ENCODE measurements at places on chromosomes 3 and 15.

- DNase-seq = no peak
These were observed 167.9 kb downstream of the FMN1 start for GRCh38 chr15:33026614-33027013.

GRCh38 chr15:53031469-53031868 is 241.3 kb upstream of the ONECUT1 start:
- no peak for DNase-seq

DNA sequence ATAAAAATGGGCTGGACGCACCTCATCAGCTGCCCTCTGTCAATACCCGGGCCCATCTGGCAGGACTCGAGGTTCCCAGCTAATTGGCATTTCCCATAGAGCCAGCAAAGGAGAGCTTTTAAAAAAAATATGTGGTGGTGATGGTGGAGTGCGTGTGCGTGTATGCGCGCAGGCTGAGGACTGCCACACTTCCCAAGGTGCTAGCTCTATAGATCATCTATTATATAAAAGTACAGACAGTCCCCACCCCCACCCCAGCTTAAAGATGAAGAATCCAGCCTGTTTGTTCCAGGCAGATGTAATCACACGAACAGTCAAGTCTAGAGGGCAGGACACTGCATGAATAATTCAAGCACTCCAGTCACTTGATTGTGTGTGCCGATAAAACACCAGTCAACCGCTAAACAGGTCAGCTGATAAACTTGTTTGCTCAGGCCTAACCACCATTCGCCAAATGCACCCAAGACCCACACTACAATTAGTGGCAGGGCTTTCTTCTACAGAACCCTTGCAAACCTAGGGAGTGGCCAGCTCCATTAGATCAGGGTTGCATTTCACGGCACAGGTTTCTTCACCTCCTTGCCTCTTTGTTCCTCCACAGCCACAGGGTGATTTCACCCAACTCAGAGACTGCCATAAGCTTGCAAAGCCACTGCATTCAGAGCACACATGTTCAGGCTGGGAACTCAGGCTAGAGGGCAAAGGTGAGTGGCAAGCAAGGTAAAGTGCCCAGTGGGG is 5.8 kb downstream of the TLE3 start:
- DNase-seq = no peak

- peak; percentile 44 for DNase-seq
These were observed 119.9 kb downstream of the DGKG start for GRCh38 chr3:186241910-186242821.

GRCh38 chr15:70067681-70068080 is 30.0 kb downstream of the TLE3 start:
- no peak for DNase-seq

DNA sequence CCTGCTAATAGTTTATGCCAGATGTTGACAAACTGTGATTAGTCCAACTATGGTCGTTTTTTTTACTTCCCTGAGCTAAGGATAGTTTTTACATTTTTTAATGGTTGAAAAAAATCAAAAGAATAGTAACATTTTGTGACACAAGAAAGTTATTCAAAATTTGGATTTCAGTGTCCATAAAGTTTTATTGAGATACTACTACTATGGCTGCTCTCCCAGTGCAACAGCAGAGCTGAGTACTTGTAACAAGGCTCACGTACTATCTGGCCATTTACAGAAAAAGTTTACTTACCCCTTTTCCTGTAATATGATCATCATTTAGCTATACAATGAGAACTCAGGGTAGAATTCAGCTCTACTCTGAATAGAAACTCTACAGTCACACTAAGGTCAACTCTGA is 11.5 kb upstream of the TMEM62 start:
- no peak for DNase-seq

DNA sequence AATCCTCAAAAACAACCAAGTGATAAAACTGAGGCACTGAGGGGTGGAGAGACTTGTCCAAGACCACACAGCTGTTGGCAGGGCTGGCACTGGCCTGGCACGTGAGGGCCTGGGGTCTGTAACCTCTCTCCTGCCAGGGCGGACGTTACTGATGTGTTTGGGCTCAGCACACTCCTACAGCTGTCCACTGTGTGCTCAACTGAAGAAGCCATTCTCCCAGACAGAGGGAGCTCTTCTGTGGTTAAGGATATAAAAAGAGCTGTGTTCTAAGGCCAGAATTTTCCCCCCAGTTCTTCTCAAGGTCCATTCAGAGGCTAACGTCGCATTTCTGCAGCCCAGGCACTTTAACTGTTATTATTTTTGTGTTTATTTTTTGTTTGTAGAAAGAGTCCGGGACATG is 429.0 kb upstream of the ATP11B start:
- no peak for DNase-seq

- DNase-seq = no peak
These were observed 95.0 kb upstream of the GALNT15 start for GRCh38 chr3:16079519-16079918.

DNA sequence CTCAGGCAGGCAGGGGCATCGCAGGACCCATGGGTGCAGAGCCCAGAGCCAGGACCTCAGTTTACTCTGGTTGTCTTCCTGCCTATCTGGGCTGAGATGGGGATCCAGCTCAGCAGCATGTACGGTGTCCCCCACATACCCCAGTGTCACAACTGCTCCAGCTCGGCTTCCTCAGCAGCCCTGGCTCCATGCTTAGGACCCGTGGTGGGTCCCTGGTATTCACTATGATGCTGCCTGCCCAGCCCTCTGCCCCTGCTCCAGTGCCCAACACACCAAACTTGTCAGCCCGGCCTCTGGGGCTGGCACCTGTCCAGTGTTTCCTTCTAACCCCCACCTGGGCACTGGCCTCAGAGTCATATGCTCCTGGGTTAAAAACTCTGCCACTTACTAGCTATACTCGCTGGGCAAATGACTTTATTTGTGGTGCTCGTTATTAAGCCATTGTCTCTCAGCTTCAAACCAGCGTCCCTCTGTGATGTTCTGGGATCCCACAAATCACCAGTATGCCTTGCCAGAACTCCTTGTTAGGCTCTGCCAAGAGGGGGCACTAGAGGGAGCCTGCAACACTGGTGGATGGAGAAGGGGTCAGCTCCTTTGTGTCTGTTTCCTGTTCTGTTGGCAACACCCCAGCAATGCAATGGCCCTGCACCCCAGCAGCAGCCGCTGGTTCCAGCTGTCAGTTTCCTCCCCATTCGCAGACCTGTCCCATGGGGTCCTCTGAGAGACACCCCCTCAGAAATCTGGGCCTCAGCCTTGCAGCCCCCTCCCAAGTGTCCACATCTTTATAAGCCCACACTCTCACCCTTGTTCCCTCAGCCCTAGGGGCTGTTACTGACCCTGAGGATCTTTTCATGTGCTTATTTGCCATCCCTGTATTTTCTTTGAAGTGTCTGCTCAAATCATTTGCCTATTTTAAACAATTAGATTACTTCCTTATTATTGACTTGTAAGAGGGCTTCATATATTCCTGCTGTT is 24.1 kb upstream of the MRPS22 start:
- peak; percentile 35 for DNase-seq

DNA sequence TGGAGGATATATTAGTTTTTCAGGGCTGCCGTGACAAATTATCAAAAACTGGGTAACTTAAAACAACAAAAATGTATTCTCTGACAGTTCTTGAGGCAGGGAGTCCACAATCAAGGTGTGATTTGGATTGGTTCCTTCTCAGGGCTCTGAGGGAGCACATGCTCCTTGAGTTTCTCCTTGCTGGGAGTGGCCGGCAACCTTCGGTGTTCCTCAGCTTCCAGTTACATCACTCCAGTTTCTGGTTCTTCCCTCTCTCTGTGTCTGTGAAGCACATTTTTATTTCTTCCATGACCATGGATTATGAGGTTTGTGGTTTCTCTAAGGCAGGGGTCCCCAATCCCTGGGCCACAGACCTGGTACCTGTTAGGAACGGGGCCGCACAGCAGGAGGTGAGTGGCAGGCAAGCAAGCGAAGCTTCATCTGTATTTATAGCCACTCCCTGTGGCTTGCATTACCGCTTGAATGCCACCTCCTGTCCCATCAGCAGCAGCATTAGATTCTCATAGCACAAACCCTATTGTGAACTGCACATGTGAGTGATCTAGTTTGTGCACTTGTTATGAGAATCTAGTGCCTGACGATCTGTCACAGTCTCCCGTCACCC is 24.3 kb downstream of the LRRC28 start:
- DNase-seq = no peak

GRCh38 chr3:63753567-63753966 is 65.5 kb upstream of the C3orf49 start:
- DNase-seq = peak; percentile 19

DNA sequence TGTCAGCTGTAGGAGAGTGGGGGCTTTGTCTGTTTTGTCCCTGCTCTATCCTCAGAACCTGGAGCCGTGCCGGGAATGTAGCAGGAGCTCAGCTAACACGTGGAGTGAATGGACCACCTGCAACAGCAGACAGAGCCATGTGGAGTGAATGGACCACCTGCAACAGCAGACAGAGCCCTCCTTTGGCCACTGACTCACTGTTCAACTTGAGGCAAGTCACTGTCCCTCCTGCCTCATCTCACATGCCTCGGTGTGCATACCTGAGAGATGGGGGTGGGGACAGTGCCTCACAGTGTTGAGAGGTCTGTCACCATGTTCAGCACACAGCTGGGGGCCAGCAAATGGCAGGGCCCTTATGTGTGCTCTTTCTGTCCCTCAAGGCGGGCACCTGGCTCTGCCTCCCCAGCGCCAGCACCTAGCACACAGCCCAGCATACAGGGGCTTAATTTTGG is 27.9 kb downstream of the FEM1B start:
- DNase-seq = no peak

- DNase-seq = no peak
These were observed 249.4 kb upstream of the KCNH8 start for GRCh38 chr3:18898911-18899310.

DNA sequence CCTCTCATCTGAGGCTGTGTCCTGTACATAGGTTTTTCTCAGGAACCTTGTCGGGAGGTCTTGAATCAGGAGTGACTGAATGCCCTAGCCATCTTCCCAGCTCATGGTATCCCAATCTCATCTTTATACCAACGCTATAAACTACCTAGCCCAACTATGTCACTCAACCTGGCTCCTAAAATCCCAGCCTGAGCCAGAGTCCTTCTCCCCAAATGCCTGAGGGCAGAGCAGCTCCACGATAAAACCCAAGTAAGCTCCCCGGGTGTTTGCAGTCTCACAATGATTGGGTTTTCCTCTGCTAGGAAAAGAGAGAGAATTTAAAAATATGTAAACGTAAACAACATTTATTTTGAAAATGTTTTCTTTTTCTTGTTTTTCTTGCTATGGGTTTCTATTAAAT is 14.4 kb downstream of the EIF1B start:
- no peak for DNase-seq

DNA sequence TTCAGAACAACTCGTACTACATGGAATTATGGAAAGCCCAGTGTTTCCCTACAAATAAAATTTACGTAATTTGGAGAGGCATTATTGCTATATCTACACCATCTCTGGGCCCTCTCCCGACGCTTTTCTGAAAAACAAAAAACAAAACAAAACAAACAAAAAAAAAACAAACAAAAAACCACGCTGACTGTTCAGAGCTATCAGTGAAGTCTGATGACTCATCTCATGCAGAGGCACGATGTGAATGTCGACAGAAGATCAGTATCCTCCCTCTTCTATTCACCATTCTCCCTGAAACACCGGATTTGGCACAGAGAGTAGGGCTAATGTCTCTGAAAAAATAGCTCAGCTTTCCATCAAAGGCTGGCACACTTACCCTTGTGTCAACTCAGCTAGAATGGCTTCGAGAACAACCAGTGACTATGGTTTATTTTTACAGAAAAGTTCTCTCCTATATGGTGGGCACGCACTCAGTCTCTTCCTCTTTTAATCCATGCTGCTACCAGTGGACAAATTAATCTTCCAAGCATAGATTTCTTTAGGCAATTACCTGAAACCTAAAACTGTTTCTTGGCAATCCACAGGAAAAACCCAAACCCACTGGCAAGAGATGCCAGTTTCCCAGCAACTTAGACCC is 1.5 kb downstream of the CRBN start:
- DNase-seq = no peak

- DNase-seq = peak; percentile 70
These were observed 4.3 kb upstream of the LSMEM2 start for GRCh38 chr3:50274371-50275104.

GRCh38 chr15:40974879-40975278 is 21.6 kb downstream of the CHAC1 start:
- DNase-seq = no peak

GRCh38 chr3:189909573-189909972 is 211.1 kb downstream of the P3H2 start:
- no peak for DNase-seq

DNA sequence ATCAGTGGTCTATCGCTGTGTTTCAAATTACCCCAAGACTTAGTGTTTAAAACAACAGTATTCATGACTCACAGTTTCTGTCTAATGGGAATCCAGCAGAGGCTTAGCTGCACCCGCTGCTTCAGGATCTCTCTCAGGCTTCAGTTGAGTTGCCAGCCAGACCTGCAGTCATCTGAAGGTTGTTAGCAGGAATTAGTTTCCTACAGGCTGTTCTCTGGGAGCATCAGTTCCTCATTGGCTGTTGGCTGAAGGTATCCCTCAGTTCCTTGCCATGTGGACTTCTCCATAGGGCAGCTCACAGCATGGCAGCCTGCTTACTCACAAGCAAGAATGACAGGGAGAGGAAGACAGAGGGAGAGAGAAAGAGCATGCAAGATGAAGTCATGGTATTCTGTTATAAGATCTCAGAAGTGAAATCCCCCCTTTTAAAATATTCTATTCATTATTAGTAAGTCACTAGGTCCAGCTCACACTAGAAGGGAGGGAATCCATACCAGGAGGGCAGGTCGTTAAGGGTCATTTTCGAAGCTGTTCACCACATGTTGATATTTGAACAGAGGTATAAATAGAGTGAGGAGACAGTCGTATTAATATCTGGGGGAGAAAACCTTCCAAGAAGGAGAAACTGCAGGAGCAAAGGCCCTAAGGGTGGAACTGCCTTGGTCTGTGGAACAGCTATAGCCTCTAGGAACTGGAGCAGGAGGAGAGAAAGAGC is 473.9 kb upstream of the PPP2R3A start:
- no peak for DNase-seq

DNA sequence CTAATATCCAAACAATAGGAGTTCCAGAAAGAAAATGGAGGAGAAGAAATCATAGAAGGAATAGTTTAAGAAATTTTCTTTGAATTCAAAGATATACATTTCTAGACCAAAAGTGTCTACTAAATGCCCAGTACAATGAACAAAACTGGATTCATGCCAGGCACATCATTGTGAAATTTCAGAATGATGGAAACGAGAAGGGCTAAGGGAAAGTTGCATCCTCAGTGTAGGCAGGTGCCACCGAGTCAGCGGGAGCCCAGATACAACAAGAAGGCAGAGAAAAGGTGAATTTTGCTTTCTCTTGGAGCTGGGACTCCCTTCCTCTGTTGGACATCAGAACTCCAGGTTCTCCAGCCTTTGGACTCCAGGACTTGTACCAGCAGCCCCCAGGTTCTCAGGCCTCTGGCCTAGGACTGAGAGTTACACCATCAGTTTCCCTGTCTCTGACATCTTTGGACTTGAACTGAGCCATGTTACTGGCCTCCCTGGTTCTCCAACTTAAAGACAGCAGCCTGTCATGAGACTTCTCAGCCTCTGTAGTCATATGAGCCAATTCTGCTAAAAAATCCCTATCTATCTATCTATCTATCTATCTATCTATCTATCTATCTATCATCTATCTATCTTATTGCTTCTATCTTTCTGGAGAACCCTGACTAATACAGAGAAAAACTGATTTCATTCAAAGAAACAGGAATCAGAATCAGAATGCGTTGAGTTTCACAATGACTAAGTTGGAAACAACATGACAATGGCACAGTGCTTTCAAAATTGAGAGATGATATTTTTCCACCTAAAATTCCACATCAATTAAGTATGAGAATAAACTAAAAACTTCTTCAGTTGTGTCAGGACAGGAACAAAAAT is 207.7 kb downstream of the FAM43A start:
- no peak for DNase-seq
